ENCODE measurements at places on chromosomes 16 and 17.

DNA sequence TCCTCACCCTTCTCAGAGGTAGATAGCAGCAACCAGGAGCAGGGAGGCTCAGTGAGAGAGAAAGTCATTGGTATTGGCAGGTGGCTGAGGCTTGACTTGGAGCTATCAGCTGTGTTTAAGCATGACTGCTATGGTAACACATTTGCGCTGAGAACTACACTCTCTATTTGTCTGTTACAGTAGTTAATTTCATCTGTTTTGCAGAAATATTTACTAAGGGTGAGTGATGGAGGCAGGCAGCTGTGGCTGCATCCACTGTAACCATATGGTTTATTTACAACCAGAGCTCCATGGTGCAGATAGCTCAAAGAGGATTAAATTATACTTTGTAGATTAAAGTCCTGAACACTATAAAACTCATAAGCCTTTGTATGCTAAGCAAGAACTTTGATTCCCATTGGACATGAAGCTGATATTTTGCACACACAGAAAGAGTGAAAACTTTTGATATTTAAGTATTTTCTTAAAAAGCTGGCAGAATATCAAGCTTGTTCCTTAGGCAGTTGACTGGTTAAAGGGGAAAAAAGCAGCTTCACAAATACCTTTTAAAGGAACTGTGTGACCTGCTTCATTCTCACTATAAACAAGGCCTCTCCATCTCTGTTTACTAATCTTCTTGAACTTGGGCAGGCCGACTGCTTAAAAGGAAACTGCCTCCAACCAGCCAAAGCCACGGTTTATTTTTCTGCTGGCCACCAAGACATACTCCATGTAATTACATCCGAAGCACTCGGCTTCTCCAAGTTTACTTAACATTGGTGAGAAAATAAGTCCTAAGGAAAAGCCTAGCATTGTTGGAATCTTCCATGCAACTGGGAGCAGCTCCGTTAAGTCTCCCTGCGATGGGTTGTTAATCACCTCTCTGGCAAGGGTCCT lies 299.8 kb upstream of the ZFHX3 start:
- DNase-seq = no peak

- DNase-seq = no peak
These were observed 1.7 kb downstream of the MAP2K3 start for GRCh38 chr17:21286066-21286770.

- no peak for DNase-seq
These were observed 1.9 kb downstream of the CIITA start for GRCh38 chr16:10878644-10879501.

DNA sequence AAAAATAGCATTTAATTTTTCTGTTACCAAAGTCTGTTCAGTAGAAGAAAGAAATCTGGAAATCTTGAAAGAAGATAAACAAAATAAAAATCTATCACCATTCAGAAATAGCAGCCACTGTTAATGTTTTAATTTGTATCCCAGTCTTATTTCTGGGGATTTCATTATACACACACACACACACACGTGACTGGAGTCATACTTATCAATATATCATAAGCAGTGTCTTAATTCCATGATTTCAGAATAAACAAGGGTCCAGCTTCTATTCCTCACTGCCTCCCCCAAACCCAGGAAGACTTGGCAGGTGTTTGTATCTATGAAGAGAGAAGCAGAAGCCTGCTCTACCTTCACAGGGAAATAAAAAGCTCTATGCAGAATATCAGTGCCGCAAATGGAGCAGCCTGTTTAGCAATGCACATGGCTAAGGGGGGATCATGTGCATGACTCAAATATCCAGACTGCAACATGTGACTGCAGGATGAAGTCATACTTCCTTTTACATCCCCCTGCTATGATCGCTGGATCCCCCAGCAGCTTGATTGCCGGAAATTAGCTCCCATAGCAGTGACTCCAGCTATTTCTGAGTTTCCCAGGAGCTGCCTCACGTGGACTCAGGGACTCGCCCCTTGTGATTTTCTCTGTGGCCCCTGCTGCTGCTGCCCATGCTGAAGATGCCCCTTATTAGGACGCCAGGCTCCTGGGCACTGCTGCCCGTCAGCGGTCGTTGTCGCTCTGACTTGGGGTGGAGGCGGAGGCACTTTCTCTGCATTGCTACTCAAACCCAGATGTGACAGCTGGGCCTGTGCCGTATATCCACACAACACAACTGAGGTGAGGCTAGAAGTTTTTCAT lies 341.0 kb downstream of the CPPED1 start:
- DNase-seq = no peak

- DNase-seq = no peak
These were observed 8.1 kb upstream of the KDM8 start for GRCh38 chr16:27195076-27195741.
